ENCODE measurements at places on chromosomes 3 and 15.

DNA sequence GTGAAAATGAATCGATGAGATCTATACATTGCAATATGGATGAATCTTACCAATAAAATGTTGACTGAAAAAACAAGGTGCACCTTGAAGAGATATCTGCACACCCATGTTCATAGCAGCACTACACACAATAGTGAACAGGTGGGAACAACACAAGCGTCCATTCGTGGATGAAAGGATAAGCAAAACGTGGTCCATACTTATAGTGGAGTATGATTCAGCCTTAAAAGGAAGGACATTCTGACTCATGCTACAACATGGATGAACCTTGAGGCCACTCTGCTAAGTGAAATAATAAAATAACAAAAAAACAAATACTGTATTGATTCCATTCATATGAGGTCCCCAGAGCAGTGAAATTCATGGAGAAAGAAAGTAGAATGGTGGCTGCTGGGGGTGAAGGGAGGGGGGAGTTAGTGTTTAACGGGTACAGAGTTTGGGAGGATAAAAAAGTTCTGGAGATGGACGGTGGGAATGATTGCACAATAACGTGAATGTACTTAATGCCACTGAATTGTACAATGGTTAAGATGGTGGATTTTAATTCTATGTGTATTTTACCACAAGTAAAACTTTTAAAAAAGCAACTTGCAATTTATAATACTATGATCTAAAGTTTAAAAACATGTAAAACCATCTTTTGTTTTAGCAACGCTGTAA is 35.6 kb downstream of the IQSEC1 start:
- no peak for DNase-seq

- DNase-seq: peak; percentile 81
Measured at GRCh38 chr3:180804916-180805315, 107.6 kb upstream of the FXR1 start.

DNA sequence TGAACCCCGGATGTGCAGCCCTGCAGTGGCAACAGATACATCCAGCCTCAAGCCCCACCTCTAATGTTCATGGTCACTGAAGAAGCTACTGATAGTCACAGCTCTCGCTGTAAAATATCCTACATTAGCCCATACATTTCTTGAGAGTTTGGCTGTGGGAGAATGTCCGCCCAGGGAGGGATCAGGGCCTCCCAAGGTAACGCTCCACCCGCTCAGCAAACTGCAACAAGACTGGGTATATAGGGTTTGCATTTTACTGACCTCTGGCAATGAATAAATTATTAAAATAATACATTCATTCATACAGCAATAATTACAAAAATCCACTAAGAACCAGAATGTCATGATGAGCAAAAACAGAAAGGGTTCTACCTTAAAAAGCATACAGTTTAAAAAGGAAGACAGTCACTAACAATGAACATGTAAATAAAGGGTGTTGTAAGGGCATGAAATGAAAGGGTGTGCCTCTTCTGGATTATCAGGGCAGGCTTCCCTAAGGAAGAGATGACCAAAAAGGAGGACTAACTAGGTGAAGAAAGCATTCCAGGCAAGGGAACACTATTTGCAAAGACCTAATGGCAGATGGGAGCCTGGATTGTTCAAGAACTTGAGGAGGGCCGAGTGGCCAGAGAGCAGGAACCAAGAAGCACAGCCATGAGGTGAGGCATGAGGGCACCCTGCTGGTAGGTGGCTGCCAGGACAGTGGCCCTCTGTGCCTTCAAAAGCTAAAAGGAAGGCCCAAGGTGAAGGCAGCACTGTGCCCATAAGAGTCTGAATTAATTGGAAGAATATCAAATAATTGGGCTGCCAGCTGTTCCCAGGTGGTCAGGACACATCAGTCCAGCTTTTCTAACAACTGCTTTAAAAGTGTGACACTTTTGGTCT is 28.1 kb upstream of the CTDSPL start:
- DNase-seq: no peak

DNA sequence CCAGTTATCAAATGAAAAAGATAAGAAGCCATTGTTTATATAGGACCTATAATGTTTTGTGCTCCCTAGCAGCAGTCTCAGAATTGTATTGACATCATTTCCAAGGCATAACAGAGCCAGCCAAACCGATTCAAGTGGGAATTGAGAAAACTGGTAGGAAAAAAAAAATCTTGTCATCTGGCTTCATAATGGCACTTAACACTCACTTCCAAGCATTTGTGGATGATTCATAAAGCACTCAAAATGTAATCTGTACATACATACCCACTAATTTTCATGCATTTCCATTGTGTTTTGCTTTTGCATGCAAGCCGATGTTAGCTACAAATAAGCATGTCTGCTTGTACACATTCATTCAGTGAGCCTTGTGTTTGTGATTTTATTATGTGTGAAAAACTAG is 18.6 kb upstream of the TRPC1 start:
- DNase-seq: no peak

DNA sequence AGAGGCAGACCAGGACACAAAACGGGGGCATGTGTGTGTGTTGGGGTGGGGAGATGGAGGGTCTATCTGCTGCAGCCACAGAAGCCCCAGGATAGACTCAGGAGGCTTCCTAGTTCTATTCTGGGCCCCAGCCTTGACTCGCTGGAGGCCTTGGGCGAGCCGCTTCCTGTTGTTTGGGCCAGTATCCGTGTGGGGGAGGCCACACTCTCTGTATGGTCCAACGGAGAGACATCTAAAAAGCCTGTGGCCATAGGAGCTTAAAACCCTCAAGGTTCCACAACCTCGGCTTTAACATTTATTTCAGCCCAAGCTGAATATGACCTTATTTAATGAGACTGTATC is 32.8 kb downstream of the POC1A start:
- no peak for DNase-seq

DNA sequence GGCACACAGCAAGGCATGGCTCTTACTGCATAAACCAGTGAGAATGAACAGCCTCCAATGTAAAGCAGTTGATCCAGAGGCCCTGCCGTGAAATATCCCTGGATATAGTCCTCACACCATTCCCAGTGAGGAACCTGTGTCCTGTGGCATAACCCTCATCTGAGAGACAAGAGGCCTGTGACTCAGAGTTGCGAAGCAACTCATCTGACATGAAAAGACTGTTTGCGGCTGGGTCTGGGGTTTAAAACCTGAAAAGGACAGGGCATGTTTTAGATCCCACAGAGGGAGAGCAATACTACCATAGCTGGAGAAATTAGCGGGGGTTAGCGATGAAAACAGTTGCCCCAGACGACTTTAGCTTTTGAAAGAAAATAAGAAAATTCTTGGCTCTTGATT is 165.3 kb upstream of the BHLHE40 start:
- no peak for DNase-seq

- DNase-seq: no peak
Measured at GRCh38 chr3:102514241-102514640, 79.4 kb downstream of the ZPLD1 start.

GRCh38 chr3:49630784-49631183 is 43.4 kb upstream of the APEH start:
- no peak for DNase-seq

DNA sequence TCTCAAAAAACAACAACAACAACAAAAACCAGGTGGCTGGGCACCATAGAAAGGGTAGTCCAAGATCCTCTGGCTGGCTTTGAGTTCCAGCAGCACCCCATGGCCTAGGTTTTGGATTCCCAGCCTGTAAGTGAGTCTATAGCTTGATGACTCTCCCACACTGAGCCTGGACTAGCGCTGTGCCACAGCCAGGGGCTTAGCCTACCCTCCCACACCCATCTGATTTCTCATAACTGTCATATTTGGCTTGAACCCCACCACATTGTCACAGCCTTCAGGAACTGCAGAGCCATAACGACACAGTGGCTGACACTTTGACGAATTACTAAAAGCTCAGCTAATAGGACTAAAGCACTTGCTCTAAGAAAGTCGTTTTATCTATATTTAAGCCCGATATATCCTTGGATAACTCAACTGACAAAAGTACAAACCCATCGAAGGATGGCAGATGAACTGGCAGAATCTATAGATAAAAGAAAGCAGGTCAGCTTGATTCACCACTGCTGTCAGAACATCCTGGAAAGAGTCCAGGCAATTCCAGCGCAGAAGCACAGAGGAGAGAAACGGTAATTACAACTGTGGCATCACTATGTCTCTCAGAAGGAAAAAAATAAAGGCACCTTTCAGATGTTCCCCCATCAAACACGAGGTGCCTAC is 62.1 kb downstream of the HOMER2 start:
- no peak for DNase-seq

GRCh38 chr3:53235545-53235944 is 20.3 kb downstream of the TKT start:
- DNase-seq: no peak

DNA sequence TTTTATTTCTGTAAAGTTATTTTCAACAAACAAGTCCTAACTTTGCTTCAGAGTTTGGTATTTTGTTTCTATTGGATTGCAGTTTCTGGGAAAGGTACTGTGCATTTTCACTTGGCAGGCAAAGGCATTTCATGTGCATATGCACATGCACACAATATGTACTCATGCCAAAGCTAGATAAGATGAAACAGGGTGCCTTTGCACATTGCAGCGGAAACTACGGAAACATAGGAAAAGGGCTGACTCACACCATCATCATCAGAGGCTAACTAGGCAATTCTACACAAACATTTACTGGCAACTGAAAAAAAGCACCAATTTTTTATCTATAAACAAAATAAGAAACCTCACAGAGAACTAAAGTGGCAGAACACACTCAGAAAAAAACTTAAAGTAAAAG is 550.6 kb upstream of the NECTIN3 start:
- DNase-seq: no peak

- peak; percentile 17 for DNase-seq
Measured at GRCh38 chr15:29270169-29270955, 740 bp upstream of the NSMCE3 start.

- DNase-seq: no peak
Measured at GRCh38 chr15:29067949-29068348, 182.2 kb downstream of the APBA2 start.

- peak; percentile 96 for DNase-seq
Measured at GRCh38 chr15:67146875-67147381, 81.5 kb downstream of the SMAD3 start.

Measured in myocyte (in vitro differentiated cells).